ENCODE measurements at places on chromosomes 5 and 9. TPM values are rescaled to one million over a fixed set of nuclear protein-coding genes. Genes with fewer than 3 reads are reported as not detected.

The SCGB3A2 gene
- total RNA-seq: not detected

The PCDHA3 gene
- 0.17 TPM for total RNA-seq

The IL5 gene
- not detected for total RNA-seq

The FOXI1 gene
- not detected for total RNA-seq

The APBA1 gene
- 4.9 TPM for total RNA-seq

The FAM81B gene
- total RNA-seq: not detected

The SPATA31D4 gene
- not detected for total RNA-seq

The KIF4B gene
- total RNA-seq: 0.17 TPM

The IL17B gene
- total RNA-seq: not detected

The CSF1R gene
- not detected for total RNA-seq

The DOK3 gene
- total RNA-seq: 2.0 TPM

The SLC25A2 gene
- total RNA-seq: 0.09 TPM

The SHROOM1 gene
- 9.9 TPM for total RNA-seq

The PCDHA13 gene
- total RNA-seq: under 0.01 TPM

The EPB41L4B gene
- total RNA-seq: 0.79 TPM

The ARID3C gene
- 0.51 TPM for total RNA-seq

The ADAMTS13 gene
- total RNA-seq: 0.84 TPM

The PDZD2 gene
- total RNA-seq: 2.6 TPM

The KCNV2 gene
- total RNA-seq: not detected

The DOCK8 gene
- 6.8 TPM for total RNA-seq

The PCDHGA2 gene
- 1.4 TPM for total RNA-seq

The JAKMIP2 gene
- total RNA-seq: not detected

The DRD1 gene
- total RNA-seq: not detected

All from dermis blood vessel endothelial cell (primary cell).